ENCODE measurements at places on chromosomes 6 and 20.

DNA sequence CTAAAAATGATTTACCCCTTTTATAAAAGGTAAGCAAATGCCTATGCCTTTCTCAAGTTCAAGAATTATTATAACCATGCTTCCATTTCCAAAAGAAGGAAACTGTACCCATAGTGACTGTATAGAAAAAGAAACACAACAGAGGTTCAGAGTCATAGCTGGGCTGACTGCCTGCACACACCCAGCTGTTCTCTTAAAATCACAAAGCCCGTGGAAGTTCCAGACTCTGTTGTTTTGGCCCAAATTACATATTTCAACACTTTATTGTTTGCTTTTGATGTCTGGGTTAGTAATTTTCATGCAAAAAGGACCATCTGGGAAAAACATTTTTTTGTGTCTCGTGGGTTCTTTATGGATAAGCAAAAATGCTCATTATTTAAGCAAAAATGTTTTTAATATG lies 99.2 kb downstream of the LCA5 start:
- no peak for DNase-seq

- DNase-seq = no peak
Observed at GRCh38 chr6:1380625-1381427, 8.6 kb upstream of the FOXF2 start.

DNA sequence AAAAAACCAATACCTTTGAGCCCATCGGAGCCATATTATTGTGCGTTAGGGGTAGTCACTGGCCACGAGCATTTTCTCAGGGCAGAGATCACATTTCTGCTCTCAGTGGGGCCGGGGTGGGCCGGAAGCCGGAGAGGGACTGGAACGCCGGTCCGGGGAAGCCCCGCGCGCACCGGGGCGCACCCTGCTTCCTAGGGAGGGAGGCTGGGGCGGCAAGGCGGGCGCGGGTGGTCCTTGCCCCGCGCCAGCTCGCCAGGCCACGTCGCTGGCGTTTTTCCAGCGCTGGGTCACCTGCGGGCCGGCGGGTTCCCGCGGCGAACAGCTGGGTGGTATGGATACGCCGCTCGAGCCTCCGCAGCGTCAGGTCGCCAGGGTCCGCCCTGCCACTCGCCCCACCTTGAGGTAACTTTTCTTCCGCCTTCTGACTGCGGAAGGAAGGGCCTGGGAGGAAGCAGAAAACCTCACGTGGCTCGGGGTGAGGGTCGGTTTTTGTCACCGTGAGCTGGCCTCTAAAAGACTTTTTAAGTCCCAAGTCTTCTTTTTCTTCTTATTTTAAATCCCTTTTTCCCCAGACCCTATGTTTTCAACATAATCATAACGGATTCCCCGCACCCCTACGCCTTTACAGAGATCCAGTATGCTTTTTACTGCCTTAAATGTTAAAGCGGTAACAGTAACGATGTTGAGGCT lies 2.7 kb upstream of the EEF1A1 start:
- DNase-seq = peak; percentile 83

DNA sequence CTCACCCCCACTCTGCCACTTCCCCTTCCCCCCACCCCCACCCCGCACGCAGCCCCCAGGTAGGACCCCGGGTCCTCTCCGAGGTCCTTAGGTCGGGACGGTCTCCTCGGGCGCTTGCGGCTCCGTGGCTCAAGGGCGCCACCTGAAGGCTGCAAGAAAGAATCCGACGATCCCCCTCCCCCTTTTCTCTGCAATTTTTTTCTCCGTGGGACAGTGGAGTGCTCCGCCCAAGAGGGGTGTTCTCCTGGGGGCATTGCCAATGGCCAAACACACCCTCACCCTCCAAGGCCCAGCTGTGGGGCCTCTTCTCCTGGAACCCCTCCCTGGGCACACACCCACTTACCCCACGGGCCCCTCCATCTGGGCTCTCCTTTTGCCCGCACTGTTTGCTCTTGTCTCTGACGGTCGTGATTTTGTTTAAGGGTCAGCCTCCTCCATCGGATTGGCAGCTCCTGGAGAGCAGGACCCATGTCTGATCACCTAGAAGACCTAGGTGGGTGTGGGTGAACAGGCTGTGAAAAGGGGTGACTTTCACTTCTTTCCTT lies 1.1 kb upstream of the TMEM74B start:
- DNase-seq = no peak

DNA sequence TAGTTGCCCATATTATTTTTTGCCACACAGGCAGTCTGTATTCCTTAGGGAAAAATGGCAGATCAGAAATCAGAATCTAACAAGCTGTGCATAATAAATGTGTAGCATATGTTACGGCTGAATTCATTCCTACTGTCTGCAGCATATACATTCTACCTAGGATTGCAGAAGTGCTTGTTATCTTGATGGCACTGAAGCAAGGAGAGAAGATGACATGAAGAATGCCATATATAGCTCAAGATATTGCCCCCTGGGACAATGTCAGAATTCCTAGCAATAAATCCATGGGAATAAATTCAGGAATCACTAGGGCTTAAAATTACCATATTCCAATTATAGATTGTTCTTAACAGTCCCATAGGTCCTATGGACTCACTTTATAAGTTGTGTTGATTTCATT lies 293.0 kb upstream of the CNR1 start:
- no peak for DNase-seq

GRCh38 chr6:138600726-138601125 lies 101.4 kb upstream of the NHSL1 start:
- DNase-seq = no peak

- no peak for DNase-seq
Observed at GRCh38 chr6:35954333-35954732, 33.4 kb upstream of the SRPK1 start.

- DNase-seq = no peak
Observed at GRCh38 chr20:19354950-19355349, 142.5 kb downstream of the SLC24A3 start.

- peak; percentile 29 for DNase-seq
Observed at GRCh38 chr20:1491281-1491840, at the start of gene SIRPB2. TSS of gene SIRPB2 (minus strand) at chr20:1491420. CDS start at chr20:1491359, 61 bp downstream.

All from KG1 (cell line).